Natural killer cell treated with Interleukin-12 subunit alpha and Interleukin-12 subunit beta and Interleukin-15 and Interleukin-18, amount 100 ng/mL, for 72 hours (primary cell): ENCODE measurements at places on chromosomes 1 and 21. TPM values are rescaled to one million over a fixed set of nuclear protein-coding genes. Genes with fewer than 3 reads are reported as not detected.

Gene GBP1
- total RNA-seq: 241 TPM

Gene LCE2A
- total RNA-seq: not detected

Gene FDPS
- total RNA-seq: 251 TPM

Gene E2F2
- 15.5 TPM for total RNA-seq

Gene KCNA2
- 0.92 TPM for total RNA-seq

Gene DIO1
- not detected for total RNA-seq

Gene HCRTR1
- total RNA-seq: not detected

Gene BSND
- not detected for total RNA-seq

Gene SHISA4
- total RNA-seq: 2.5 TPM

Gene OR10J5
- not detected for total RNA-seq

Gene FAM43B
- total RNA-seq: not detected
